ENCODE measurements at places on chromosomes 5 and 9.

DNA sequence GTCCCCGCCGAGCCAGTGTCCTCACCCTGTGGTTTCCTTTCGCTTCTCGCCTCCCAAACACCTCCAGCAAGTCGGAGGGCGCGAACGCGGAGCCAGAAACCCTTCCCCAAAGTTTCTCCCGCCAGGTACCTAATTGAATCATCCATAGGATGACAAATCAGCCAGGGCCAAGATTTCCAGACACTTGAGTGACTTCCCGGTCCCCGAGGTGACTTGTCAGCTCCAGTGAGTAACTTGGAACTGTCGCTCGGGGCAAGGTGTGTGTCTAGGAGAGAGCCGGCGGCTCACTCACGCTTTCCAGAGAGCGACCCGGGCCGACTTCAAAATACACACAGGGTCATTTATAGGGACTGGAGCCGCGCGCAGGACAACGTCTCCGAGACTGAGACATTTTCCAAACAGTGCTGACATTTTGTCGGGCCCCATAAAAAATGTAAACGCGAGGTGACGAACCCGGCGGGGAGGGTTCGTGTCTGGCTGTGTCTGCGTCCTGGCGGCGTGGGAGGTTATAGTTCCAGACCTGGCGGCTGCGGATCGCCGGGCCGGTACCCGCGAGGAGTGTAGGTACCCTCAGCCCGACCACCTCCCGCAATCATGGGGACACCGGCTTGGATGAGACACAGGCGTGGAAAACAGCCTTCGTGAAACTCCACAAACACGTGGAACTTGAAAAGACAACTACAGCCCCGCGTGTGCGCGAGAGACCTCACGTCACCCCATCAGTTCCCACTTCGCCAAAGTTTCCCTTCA, 1.4 kb downstream of the GLIS3 start:
- DNase-seq: no peak

GRCh38 chr5:115430374-115430773, 114.2 kb downstream of the FEM1C start:
- no peak for DNase-seq

DNA sequence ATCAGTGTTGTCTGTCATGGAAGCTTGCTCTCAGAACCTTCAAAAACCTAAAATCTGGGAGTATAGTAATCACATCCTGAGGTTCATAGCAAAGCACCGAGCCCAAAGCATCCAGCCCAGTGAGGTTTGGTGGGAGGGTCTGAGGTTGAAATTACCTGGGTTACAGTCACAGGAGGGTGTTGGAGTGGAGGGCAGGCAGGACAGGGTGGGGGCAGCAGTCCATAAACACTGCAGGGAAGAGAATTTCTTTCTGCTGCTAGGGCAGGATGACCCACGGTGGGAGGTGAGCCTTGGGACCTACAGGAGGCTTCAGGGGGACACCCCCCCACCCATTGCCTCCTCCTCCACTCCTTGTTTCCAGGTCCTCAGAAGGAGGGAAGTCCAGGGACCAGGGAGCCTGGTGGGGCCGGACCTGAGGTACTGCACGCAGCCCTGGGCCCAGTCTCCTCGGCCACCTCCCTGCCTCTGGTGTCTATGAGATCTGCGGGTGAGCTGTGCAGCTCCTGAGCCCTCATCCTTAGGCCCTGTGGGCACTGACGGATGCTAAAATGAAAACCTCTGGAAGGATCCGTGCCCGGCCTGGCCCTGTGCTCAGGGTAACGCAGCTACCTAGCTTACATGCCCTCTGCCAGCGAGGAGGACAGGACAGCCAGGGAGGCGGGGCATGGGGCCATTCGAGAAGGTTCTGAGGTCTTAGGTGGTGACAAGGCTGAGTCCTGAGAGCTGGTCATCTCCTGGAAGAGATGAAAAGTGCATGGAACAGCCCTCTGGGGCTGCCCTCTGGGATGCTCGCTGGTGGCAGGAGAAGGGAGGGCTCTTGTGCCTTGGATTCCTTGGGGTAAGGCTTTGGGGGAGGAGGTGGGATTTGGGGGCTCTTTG, 1.8 kb upstream of the ADCY2 start:
- no peak for DNase-seq

- DNase-seq: no peak
These were observed 581 bp upstream of the C9orf40 start for GRCh38 chr9:74953235-74953751.

- no peak for DNase-seq
These were observed 159.6 kb upstream of the ALDH1B1 start for GRCh38 chr9:38232895-38233294.

- DNase-seq: no peak
These were observed 717.9 kb downstream of the PRELID2 start for GRCh38 chr5:145117285-145117684.

DNA sequence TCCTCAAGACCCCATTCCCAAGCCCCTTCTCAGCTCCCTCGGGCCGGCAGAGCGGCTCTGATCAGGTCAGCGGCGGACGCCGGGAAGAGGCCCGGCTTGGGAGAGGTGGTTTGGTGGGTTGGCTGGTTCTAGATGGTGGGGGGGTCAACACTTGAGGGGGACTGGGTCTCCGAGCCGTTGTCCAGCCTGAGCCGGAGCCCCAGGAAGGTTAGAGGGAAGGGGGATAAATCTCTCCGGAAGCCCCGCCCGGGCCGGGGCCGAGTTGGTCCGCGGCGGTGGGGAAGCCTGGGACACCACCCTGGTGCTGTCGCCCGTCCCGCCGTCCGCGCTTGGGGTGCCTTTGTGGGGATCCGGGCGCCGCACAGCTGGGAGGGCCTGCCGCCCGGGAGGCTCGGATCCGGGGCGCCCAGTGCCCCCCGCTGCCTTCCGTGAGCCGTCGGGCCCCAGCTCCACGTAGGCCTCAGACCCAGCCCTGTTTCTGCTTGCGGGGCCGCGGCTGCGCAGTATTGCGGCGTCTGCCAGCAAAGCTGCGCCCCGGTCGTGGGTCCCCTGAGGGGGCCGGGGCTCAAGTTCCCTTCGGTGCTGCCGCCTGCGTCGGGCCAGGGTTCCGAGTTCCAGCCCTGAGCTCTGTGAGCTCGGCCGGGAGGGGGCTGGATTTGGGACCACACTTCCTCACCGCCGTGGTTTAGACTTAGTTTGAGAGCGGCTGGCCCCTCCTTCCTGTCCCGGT, 542 bp upstream of the TRIM52 start:
- peak; percentile 77 for DNase-seq

- no peak for DNase-seq
These were observed 5.5 kb upstream of the PSAT1 start for GRCh38 chr9:78291240-78291925.

- DNase-seq: no peak
These were observed 64.4 kb downstream of the DMRT1 start for GRCh38 chr9:905906-906305.

DNA sequence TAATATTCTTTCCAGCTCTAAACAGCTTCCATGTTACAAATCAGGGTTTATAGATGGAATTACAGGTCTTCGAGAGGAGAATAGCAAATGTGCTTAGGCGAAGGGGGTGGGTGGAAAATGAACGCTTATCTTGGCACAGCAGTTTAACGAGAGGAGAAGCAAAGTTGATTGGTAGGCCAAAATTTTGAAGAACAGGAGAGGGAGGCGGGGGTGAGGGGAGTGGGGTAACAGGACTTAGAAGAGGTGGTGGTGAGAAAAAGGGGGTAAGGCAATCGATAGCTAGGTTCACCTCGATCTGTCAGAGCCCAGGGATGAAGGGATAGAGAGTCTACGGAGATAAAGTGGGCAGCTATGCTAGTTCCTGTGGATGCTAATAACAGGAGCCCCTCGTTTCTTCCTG, 764 bp downstream of the ANKRA2 start:
- DNase-seq: no peak

DNA sequence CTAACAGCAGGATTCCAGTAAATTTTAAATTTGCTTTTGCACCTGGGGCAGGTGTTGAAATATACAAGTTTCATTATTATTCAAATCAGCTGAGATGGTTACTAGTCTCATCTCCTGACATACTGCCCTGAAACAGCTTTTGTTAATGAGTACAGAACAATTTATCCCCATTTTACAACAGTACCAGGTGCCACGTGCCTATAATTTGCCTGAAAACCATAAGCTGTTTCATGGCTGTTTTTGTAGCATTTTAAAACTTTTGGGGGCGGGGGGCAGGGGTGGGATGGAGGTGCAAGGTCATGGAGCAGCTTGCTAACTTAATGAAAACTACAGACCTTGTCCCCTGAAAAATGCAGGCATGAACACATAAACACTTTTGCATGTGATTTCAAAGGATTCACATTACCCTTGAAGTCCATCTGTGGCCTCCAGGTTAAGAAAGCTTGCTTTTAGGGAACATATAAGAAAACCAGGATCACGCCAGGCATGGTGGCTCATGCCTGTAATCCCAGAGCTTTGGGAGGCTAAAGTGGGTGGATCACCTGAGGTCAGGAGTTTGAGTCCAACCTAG, 42.1 kb downstream of the TIMD4 start:
- DNase-seq: no peak

DNA sequence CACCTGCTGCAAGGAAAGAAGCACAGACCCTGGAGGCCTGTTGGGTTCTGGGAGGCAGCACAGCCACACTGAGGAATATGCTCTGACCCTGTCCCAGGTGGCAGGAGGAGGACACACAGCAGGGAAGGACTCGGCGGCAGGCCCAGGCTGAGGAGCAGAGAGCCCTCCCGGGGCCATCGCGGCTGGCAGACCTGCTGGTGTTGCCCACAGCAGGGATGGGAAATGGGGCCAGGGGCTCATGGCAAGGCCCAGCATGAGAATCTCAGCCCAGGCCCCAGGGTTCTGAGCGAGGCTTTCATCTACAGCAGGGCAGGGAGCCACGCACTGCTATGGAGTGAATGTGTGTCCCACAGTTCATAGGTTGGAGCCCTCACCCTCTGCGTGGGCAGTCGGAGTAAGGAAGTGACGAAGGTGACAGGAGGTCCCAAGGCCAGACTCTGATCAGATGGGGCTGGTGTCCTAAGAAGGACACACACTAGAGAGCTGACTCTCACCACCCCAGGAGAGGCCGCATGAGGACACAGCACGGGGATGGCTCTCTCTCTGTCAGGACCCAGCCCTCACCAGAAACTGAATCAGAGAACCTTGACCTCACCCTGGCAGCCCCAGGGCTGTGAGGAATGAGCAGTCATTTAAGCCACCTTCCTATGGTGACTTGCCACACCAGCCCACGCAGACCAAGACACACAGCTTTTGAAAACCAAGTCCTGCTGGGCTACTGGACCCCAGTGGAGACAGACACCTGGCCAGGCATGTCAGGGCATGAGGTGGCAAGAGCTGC, 10.3 kb upstream of the GPSM1 start:
- DNase-seq: no peak

DNA sequence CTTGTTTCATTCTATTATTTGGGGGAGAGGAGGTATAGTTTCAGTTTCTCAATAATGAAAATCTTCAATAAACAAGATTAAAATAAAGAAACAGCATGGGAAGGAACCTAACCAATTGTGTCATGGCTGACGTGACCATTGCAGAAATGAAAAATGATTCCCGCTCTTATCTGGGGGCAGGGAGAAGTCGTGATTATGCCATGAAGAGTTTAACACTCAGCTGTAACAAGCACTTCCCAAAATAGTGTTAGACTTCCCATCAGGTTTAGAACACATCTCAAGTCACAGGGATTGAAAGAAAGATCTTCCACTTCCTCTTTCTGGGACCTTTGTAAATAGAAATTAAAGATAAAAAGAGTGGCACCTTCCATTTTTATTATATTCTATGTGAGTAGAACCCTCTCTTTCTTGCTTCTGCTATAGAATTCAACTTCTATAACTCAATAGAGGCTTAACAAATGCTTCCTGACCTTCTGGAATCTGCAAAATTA, 122.2 kb downstream of the TRPM6 start:
- no peak for DNase-seq

DNA sequence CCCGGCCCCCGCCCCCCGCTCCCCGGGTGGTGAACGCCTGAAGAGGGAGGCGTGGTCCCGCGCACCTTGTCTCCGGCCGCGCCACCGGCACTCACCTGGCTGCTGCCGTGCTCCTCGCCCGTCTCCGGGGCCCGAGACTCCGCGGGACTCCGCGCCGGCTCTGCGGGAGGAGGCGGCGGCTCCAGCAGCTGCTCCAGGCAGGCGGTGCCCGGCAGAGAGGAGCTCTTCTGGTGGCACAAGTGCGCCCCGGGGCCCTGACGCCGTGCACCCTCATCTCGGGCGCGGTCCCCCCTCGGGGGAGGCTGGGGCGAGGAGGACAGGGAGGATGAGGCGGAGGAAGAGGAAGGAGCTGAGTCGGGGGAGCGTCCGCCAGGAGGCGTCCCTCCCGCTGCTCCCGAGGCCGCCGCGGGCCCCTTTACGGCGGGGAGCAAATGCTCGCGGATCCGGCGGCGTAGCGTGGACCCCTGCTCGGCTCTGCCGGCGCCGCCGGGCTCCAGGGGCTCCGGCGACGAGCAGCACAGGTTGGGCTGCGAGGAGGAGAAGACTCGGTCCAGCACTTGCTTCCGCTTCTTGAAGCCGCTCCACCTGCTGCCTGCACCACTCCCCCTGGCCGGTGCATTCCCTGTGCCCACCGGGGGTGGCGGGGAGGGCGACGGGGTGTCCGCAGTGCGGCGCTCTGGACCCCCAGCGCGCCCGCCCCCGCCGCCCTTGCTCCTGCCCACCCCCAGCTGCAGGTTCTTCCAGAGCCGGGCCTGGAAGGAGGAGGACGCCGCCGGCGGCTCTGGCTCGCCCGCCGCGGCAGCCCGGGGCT, 928 bp downstream of the MCTP1 start:
- DNase-seq: no peak

- no peak for DNase-seq
These were observed 119.5 kb upstream of the TRPC7 start for GRCh38 chr5:136484808-136485325.

DNA sequence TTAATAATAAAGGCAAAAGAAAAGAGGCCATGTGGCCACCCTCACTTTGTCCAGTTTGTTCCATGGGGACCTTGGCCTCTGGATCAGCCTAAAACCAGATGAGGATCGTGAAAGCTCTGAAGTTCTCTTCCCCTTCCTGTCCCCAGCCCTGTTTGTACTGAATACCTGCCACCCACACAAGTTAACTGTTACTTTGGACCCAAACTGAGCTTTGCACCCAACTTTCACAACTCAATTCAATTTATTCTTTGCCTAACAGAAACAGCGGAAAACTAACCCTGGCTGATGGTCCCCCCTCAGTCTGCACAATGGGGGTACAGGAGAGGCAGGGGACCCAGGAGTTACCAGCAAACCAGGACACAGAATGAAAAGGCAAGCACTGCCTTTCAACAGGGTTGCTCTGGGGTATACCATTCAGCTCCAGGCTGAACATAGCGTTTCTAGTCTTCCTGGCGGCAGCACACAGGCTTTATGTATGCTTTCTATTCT, 28.2 kb downstream of the ABCA1 start:
- DNase-seq: no peak

DNA sequence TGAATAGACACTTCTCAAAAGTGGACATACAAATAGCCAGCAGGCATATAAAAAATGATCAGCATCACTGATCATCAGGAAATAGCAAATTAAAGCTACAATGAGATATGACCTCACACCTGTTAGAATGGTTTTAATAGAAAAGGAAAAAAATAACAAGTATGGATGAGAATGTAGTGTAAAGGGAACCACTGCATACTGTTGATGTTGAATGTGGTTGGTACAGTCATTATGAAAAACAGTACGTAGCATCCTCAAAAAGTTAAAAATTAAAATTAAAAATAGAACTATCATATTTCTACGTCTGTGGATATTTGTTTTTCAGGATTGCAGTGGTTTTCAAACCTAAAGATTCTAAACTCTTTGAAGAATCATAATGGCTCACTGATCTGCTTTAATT, 215.1 kb upstream of the NREP start:
- DNase-seq: no peak

GRCh38 chr9:135228983-135229625, 141.6 kb downstream of the OLFM1 start:
- no peak for DNase-seq

All from CD4-positive, alpha-beta T cell treated with Interleukin-4 for 4 hours (primary cell).